H7 (cell line): ENCODE measurements at places on chromosomes 16 and 17.
A peak's percentile ranks its signal among the peaks of the same experiment; 100 is the strongest.

GRCh38 chr17:44267818-44268490, at the start of gene SLC4A1:
SLC4A1 (minus strand) TSS chr17:44268135; CDS start chr17:44262866, 5,269 bp downstream.
- DNase-seq, result peak; percentile 60

DNA sequence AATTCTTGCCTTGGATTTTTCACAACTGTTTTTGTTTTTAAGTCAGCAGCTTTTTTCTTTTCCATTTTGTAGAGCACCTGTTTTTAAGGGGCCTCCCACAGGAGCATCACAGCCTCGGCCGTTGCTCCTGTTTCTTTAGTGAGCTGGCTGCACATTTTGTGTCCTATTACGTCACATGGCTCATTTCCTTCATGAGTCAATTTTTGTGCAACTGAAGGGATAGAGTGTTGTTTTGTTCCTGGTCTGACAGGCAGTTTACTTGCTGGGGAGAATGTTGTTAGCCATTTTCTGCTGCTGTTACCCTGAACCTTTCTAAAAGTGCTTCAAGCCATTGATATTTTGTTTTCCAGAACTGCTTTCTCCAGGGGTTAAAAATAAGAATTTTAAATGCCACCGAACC, 45.0 kb upstream of the CRISPLD2 start:
- DNase-seq, result no peak

- no peak for DNase-seq
Observed at GRCh38 chr16:76464955-76465620, 187.9 kb downstream of the CNTNAP4 start.

DNA sequence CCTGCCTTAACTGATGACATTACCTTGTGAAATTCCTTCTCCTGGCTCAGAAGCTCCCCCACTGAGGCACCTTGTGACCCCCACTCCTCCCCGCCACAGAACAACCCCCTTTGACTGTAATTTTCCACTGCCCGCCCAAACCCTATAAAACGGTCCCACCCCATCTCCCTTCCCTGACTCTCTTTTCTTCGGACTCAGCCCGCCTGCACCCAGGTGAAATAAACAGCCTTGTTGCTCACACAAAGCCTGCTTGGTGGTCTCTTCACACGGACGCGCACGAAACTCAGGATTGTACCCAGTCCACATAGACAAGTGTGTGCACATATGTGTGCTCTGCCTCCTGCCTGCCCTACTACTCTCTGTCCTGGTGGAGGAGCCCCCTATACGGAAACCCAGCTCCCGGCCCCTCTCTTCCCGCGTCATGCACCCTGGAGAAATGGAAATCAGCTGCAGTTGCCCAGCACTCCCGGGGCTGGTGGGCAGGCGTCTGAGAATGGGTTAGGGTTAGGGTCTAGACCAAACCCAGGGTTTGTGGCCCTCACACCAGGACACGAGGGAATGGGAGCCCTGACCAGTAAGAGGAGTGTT, 2.4 kb upstream of the RHBDF1 start:
- DNase-seq, result no peak

GRCh38 chr16:86167061-86167460, 268.1 kb downstream of the IRF8 start:
- DNase-seq, result no peak

DNA sequence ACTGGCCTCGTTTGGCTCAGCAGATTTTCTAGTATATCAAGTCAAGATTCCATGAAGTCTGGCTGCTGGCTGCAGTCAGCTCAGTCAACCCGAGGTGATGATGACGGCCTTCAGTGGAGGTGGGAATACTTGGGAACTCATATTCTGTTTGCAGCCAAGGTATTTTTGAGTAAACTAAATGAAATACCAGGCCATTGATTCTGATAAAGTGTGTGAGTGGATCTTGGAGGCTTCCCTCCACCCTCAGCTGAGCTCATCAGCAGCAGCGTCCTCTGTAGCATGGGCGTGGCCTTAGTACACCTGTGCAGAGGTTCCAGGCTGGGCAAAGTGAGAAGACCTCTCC, 22.0 kb upstream of the TACO1 start:
- DNase-seq, result no peak

DNA sequence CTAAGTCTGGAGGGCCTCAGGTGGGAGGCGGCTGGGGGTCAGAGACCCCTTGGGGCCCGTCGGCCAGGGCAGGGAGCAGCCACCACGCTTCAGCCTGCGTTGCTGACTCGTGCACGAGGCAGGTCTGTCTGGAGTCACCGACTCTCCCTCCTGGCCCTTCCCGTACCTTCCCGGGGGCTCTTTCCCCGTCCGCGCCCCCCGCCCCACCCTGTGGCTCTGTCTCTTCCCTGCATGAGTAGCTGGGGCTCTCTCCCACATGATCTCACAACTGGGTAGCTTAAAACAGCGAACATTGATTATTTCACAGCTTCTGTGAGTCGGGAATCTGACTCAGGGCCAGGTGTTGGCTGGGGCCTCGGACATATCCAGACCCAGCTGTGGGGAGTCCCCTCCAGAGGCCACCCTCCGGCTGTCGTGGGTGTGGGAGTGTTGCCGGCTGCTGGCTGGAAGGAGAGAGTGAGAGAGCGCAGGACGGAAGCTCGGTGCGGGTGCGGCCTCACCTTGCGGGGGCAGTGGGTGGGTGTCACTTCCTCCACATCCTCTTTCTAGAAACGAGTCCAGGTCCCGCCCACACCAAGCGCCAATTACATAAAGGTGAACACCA, 17.3 kb downstream of the BAHCC1 start:
- no peak for DNase-seq

DNA sequence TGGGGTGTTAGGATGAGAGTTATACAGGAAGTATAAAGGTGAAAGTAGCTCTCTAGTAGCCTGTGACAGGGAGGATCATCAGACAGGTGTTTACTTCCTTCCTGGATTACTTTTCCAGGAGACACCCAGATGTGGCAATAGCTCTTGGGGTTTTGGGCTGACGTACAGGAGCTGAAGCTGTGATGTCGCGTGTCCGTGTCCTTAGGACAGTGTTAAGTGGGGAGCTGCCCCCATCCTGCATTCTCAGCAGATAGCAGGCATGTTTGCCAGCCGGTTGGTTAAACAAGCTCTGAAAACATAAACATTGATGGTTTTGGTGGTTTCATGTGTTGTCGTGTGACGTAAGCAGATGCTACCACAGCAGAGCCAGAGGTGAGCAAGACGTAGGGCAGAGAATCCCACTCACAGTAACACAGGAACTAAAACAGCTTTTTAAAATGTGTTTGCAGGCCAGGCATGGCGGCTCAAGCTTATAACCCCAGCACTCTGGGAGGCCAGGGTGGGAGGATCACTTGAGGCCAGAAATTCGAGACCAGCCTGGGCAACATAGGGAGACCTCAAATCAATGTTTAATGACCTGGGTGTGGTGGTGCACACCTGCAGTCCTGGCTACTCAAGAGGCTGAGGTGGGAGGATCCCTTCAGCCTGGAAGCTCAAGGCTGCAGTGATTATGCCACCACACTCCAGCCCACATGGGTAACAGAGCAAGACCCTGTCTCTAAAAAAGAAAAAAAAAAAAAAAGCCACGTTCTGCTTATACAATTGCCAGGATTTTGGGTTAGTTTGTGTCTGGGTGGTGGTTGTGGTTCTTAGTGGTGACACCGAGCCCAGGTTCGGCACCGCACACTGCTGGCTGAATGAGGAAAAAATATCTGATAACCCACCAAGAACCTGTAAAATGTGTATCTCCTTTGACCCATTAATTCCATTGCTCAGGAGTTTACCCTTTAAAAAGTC, 18.2 kb upstream of the IL17C start:
- no peak for DNase-seq

DNA sequence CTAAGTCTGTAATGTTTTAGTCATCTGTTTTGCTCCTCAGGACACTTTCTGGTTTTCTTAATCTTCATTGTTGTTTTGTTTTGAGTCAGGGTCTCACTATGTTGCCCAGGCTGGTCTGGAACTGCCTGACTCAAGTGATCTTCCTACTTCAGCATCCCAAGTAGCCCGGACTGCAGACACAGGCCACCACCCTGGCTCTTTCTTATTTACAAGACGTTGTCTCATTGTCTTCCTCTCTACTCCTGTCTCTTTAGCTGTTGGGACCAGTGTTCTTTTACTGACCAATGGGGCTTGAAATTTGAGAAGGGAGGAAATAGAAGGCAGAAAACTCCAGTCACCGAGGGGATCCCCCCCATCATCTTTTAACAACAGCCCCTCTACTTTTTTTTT, 1.2 kb downstream of the SCPEP1 start:
- peak; percentile 64 for DNase-seq

DNA sequence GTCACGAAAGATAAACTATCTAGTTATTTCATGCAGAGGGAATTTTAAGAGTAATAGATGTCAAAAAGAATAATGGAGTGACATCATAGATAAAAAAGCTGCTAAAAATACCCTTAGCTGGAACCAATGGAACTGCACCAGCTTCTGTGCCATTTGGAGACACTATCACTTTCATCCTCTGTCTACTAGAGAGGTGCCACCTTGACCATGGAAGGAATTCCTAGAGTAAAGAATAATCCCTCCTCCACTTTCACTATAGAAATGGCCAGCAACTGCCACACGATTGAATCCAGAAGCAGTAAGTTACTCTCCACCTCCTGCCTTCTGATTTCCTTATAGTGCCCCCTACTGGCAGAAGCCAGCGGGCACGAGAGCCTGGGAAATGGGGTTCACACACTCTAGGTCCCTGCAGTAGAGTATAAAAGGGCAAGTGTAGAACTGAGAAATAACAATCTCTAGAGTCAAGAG, 2.8 kb upstream of the ALDH3A2 start:
- peak; percentile 70 for DNase-seq

DNA sequence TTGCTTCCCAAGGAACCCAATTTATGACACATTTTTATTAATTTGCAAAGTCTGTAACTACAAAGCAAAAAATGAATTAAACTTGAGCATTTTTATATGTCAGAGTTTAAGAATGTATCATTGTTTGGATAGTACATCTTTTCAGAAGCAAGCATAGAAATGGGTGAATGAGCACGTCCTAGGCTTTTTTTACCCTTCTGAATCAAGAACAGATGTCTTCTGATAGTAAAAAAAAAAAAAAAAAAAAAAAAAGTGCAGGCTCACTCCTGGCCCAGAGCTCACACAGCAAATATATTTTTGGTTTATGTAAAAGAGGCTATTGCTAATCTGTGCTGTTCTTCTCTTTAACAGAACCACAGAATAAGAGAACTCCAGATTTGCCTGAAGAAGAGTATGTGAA, 6.3 kb downstream of the TERF2IP start:
- no peak for DNase-seq

GRCh38 chr16:25030420-25031131, 15.4 kb upstream of the ARHGAP17 start:
- DNase-seq, result no peak
